Stimulated activated CD4-positive, alpha-beta T cell treated with anti-CD3 and anti-CD28 coated beads, TNF-alpha, amount 100 ng/mL, for 1 hour (primary cell): ENCODE measurements at places on chromosomes 16 and 17.

DNA sequence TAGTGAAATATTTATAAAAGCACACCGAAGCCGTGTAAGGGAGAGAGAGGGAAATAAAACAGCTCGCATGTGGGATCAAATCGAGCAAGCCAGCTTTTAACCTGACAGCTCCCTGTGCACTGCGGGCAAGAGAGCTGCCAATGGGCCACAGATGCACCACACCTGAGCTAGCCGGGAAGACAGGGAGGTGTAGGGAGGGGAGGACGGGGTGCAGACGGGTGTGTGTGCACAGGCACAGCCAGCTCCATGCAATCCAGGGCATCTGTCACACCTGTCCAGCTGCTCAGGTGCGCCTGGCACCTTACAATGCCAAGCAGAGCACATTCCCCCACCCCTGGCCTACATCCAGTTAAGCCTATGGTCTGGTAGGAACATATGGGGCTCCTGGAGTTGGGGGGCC, 70.0 kb downstream of the C16orf78 start:
- DNase-seq = no peak

- DNase-seq = no peak
Observed at GRCh38 chr16:87235810-87236515, 81.2 kb downstream of the C16orf95 start.

DNA sequence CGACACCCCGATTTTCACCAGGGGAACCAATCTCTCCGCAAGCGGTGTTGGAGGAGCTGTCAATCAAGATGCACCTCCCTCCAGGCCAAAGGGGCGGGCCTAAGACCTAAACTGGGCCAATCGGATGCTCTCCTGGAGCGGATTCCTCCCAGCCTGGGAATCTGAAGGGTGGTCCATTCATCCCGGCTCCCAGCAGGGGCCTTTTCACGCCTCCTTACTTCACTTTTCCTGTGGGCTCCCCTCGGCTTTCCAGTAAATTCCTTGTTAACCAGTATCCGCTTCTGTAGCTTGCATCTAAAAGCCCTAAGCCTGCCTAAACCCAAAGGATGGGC, 17.1 kb downstream of the C16orf74 start:
- no peak for DNase-seq

DNA sequence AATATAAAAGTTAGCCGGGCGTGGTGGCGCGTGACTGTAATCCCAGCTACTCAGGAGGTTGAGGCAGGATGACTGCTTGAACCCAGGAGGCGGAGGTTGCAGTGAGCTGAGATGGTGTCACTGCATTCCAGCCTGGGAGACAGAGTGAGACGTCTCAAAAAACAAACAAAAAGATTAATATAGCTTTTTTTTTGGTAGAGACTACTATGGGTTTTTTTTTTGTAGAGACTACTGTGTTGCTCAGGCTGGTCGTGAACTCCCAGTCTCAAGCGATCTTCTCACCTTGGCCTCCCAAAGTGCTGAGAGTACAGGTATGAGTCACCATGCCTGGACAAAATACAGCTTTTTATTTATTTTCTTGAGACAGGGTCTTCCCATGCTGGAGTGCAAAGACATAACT, 20.2 kb downstream of the ZNRF1 start:
- DNase-seq = no peak

DNA sequence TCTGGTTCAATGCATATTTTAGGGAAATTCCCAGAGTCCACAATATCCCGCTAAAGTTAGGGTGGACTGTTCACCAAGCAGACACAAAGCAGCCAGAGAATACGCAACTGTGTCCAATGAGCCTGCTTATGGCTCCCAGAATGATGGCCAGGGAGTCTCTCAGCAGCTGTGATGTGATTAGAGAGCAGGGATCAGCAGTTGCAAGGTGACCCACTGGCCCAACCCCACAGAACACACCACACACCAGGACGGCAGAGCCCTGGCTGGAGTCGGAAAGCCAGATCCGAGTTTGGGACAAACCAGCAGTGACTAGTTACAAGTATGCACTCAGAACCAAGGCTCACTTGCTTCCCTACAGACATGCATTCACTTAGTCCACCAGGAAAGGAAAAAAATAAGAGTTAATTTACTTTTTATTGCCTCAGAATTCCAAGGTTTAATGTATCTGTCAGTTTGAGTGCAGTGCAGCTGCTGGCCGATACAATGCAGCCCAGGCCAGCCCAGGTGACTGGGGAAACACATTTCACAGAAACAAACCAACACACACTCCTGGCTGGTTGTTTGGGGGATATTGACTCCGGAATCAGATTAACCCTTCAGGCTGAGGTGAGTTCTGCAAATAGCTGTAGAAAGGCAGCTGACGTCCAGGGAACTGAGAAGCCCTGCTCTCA, 121.7 kb downstream of the HIC1 start:
- DNase-seq = no peak

DNA sequence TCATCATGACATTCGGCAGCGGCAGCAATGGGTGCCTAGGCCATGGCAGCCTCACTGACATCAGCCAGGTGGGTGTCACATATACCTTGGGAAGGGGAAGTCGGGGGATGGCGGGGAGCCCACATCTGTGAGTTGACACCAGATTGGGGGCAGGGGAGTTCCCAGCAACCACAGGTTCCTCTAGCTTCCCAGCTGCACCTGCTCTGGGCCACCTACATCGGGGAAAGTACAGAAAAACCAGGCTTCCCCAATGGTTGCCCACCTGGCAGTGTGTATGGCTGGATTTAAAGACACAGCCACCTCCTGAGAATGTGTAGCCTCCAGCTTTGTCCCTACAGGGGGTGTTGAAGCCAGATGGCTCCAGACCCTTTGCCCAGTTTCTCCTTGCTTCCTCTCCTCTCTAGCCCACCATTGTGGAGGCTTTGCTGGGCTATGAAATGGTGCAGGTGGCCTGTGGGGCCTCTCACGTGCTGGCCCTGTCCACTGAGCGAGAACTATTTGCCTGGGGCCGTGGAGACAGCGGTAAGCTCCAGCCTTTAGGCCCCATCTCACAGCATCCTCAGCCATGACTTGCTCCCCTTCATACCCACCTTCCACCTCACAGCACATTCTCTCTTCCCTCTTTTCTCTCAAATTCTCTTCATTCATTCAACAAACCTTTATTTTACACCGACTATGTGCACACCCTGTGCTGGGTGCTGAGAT, 5.0 kb upstream of the TRAF4 start:
- no peak for DNase-seq

DNA sequence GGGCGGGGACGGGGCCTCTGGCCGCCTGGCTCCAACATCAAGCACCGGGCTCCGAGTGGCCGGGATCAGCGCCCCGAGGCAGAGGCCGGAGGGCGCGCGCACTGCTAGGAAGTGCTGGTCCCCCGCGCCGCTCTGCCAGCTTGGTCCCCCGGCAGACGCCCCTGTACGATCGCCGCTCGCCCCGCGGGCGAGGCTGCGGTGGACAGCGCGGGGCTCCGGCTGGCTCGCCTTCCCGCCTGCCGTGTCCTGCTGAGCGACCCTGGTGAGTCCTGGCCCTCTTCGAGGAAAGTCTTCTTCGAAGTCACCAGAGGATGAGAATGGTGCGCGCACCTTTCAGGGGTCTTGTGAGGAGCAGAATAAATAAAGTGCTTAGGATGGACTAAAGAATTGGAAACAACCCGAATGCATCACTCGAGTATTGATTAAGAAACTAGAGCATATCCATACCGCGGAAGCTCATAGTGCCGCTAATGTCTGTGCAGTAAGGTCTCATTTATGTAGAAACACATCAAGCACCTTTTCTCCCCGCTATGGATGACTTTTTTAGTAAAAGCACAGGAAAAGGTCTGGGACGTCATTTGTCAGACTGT, 392 bp downstream of the ZNF213 start:
- no peak for DNase-seq

DNA sequence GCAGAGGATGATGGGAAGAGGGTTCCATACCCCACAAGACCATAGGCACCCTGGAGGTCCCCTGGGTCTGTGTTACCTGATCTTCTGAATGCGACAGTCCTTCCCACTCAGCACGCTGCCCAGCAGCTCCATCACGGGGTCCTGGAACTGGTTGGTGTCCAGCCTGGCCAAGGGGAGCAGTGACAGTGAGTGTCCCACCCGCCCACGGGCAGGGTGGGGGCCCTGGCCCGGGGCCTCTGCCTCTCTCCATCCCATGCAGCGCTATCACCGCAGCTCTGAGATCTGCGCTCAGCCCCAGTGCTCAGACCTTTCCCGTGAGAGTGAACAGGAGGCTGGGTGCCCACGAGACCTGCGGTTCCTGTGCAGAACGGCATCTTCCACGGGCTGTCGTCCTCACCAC, 15.6 kb downstream of the NLRC3 start:
- no peak for DNase-seq

DNA sequence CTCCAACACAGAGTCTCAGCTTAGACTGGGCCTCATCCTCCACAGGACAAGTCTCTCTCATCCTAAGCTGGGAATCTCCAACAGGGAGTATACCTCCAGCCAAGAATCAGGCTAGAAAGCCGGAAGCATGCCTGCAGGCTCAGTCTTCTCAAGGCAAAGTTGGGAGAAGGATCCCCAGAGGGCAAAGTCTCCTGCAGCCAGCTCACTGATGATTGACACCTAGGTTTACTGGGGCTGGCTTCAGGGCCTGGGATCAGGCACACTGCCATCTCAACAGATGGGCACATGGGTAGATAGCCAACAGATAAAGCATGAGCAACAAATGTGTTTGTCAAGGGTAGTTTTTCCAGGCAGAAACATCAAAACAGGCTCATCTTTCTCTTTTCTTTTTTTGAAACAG, 56.1 kb upstream of the TOX3 start:
- DNase-seq = no peak
